ENCODE measurements at places on chromosomes 11 and 22.

GRCh38 chr11:103844327-103845215 lies 191.9 kb upstream of the DDI1 start:
- no peak for DNase-seq

GRCh38 chr11:123702696-123703095 lies 38.8 kb downstream of the ZNF202 start:
- DNase-seq = no peak

DNA sequence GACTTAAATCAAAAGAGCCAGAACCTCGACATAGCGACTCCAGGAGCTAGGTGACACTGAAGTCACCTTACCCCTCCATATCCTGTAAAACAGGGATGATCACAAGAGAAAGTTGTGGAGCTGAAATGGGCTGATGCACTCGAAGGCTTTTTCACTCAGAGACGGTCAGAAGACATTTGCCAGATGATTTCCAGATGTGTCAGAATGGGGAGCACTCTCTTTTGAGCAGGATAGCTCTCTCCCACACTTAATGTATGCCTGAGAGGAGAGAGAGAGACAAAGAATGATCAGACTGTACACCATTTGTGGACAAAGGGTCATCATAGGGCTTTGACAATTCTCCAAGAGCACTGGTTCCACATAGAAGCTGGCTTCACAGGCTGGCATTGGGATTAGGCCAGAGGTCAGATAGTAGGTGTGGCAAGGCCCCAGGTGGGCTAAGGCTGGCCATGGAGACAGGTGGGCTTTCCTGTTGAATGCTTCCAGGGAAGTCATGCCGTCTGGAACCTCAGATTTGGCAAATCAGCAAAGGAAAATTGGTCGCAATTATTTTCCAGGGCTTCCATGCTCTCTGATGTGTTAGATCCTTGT lies 42.3 kb upstream of the ETS1 start:
- no peak for DNase-seq

GRCh38 chr11:67356864-67357561 lies 3.7 kb upstream of the POLD4 start:
- DNase-seq = no peak

- no peak for DNase-seq
Observed at GRCh38 chr11:12356944-12357655, 20.3 kb upstream of the PARVA start.

- DNase-seq = no peak
Observed at GRCh38 chr22:44685384-44686056, 16.5 kb upstream of the PRR5 start.

GRCh38 chr22:42314709-42315391 lies 44.4 kb upstream of the TCF20 start:
- no peak for DNase-seq

- DNase-seq = no peak
Observed at GRCh38 chr11:94802501-94802900, 34.3 kb downstream of the AMOTL1 start.

- DNase-seq = no peak
Observed at GRCh38 chr11:134764367-134764766, 352.3 kb upstream of the B3GAT1 start.

DNA sequence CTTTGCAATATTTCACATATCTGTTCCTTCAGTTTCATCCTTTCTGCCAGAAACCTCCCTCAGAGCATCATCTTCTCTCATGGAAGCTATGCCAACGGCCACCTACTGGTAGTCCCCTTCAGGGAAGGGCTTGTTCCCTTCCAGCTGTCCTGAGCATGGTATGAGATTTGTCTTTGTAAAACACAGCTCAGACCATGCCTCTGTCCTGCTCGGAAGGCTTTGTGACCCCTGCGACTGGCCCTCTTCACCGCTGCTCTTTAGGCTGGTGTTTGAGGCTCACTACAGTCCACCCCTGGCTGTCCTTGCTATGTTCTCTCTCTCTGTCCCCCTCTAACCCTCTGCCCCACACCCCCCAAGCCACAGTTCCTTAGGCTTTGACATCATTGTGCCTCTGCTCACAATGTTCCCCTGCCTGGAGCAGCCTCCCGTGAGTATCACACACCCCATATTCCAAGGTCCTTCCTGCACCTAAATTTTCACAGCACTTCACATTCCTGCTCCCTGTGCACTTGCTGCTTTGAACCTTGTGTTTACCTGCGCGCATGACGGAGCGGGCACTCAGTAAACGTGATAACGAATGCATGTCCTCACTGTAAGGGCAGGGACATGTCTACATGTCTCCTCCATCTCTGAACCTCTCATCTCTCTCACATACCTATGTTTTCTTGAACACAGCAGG lies 24.0 kb upstream of the ACER3 start:
- no peak for DNase-seq

DNA sequence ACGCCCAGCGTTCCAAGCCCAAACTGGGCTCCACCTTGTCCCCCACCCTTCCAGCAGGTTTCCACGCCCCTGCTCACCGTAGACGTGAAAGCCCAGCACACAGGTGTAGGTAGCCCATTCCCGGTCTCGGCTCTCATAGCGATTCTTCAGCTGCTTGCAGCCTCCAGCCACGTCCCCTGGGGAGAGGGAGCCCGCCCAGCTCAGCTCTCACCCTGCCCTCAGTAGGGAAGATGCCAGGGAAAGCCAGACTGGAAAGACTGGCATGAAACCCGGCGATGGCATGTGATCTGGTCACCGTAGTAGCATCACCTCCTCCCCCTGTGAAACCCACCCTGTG lies 1.4 kb upstream of the MTA2 start:
- no peak for DNase-seq

DNA sequence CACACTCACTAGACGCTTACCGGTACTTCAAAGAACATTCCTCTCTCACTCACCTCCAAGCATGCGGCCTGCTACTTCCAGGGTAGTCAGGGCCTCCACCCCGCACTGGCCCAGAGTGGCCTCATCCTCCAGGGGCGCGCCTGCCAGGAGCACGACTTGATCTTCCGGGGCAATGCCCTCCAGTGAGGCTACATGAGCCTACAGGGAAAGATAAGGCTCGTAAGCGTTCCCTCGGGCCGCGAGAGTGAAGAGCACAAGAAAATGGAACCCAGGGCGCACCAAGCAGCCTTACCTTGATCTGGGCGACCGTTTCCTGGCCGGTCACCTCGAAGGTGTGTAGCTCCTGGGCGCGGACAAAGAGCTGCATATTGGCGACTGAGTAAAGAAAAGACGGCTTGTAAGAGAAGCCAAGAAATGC lies 478 bp downstream of the FAU start:
- no peak for DNase-seq

DNA sequence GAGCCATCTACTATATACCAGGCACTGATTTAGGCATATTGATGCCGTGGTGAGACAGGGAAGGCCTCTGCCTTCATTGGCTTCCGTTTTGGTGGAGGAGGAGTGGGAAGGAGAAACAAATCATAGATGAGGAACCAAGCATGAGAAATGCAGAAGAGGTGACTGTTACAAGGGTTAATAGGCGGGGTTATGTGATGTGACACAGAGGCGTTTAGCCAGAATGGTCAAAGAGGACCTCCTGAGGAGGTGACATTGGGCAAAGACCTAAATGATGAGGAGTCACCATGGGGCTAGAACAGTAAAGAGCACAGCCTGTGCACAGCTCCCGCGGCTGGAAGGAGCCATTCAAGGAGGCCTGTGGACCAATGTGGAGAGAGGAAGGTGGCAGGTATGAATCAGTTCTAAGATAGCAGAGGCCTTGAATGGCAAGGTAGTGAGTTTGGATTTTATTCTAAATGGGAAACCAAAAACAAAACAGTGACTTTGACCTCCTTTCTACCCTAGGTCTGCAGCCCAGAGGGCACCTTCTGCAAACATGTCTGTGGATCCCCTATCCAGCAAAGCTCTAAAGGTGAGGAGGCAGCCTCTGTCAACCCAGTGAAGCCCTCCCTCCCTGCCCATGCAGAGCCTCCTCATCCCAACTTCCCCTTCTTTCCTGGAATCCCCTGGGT lies 11.7 kb downstream of the MAFF start:
- DNase-seq = no peak

DNA sequence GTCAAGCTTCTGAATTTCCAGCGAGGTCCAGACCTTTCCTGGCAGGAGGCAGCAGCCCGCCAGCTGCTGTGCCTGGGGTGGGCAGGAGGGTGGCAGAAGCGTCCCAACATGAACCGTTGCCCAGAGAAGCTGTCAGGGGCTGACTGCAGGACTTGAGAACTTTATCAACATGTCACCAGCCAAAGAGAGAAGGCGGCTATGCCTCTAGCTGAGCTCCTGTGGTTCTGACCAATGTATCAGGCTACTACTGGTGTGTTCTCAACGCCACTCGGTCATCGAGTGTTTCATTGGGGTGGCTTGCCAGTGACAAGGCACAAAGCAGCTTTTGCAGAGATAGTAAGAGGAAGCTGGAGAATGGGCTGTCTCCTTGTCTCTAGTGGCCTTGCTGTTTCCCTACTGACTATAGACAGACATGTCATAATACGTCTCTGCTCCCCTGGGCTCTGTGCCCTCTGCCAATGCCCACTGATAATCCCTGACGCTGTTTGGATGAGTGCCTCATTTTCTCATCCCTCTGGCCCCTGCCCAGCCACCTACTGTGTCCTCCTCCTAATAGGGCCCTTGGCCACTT lies 17.6 kb upstream of the ASCC2 start:
- no peak for DNase-seq

DNA sequence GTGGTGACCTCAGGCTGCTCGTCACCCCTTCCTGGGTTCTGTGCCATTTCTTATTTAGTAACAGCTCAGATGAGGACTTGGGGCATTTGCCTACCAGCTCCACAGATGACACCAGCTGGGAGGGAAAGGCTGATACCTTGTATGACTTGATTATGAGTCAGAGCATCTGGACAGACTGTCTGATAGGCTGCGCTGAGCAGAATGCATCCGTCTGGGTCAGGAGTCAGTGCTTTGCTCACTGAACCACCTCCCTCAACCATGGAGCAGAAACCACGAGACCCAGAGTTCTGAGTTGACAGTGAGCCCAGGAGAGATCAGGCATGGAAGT lies 6.8 kb downstream of the ST14 start:
- no peak for DNase-seq
